ENCODE measurements at places on chromosomes 7 and 10.

- no peak for DNase-seq
Measured at GRCh38 chr10:128147669-128148068, 21.4 kb upstream of the MKI67 start.

DNA sequence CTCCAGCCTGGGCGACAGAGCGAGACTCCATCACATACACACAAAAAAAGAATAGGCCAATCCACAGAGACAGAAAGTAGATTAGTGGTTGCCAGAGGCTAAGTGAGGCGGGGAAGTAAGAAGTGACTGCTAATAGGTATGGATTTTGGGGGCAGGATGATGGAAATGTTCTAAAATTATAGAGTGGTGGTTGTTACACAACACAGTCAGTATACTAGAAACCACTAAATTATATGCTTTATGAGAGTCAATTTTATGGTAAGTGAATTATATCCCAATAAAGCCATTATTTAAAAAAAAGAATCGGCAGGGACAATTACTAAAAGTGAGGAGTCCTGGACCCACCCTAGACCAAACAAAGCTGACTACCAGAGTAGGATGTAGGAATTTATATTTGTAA is 24.3 kb downstream of the DENND2A start:
- DNase-seq, result no peak

DNA sequence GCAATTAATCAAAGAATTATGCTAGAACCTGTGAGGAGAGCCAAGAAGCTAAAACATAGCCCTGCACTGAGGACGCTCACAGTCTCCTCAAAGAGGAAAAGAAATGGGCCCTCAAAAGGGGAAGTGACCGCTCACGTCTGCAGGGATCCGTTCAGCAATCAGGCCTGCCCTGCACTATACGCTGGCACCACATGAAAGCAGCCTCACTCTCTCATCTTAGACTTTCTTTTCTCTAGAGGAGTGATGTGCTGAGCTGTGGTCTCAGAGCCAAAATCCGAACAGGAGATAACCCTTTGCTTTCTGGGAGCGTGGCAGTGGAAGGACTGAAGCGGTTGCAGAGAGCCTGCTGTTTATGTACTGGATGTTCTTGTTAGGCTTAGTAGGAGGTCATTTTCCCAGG is 6.3 kb upstream of the IL2RA start:
- DNase-seq, result no peak

- no peak for DNase-seq
Measured at GRCh38 chr7:43791665-43792064, 33.2 kb downstream of the BLVRA start.

DNA sequence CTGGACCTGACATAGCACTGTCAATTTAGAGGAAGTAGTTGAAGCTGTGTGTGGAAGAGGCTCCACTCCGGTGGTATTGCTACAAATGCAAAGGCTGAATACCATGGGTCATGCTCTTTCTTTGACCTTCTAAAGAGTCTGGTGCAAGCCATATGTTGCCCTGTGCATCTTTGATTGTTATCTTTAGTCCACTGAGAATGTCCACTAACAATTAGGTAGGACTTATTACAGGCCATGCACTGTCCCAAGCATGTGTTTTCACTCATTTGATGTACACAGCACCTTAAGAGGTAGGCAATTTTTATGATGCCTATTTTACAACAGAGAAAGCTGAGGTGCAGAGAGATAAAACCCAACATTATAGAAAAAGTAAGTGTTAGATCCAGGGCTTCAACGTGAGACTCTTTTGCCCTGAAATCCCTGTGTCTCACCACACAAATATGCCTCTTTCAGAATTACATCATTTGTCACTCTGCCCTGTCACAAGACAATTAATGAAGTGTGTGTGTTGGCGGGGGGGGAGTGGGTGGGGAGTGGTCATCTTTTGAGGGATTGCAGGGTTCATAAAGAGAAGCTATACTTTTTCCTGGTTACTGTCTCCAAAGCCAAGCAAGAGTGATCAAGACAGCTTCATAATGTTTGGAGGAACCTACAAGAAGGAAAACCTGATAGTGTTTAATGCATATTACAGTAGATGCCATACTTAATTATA is 637.6 kb upstream of the IGFBP3 start:
- DNase-seq, result no peak

- no peak for DNase-seq
Measured at GRCh38 chr7:3075441-3075840, 31.8 kb upstream of the CARD11 start.

GRCh38 chr7:129702316-129702715 is 90.8 kb downstream of the NRF1 start:
- no peak for DNase-seq

- no peak for DNase-seq
Measured at GRCh38 chr7:73565675-73566340, 8.3 kb upstream of the BCL7B start.

DNA sequence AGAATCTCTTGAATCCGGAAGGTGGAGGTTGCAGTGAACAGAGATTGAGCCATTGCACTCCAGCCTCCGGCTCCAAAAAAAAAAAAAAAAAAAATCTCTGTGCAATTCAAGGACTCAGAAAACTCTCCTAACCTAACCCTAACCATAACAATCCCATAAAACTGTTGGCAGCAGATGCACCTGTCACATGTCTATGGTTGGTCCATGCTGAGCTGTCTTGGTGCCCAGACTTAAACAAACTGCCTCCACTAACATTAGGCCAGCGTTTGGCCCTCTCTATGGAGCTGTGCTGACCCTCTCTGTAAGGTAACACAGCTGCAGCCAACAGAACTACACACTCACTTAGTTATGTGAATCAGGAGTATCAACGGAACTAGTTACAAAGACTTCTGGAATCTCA is 132.5 kb upstream of the PTER start:
- no peak for DNase-seq

GRCh38 chr10:72170263-72170662 is 45.5 kb upstream of the ANAPC16 start:
- DNase-seq, result no peak

GRCh38 chr7:139918480-139918879 is 89.4 kb downstream of the TBXAS1 start:
- no peak for DNase-seq

- no peak for DNase-seq
Measured at GRCh38 chr10:46293228-46293627, 6.4 kb downstream of the ANTXRL start.

DNA sequence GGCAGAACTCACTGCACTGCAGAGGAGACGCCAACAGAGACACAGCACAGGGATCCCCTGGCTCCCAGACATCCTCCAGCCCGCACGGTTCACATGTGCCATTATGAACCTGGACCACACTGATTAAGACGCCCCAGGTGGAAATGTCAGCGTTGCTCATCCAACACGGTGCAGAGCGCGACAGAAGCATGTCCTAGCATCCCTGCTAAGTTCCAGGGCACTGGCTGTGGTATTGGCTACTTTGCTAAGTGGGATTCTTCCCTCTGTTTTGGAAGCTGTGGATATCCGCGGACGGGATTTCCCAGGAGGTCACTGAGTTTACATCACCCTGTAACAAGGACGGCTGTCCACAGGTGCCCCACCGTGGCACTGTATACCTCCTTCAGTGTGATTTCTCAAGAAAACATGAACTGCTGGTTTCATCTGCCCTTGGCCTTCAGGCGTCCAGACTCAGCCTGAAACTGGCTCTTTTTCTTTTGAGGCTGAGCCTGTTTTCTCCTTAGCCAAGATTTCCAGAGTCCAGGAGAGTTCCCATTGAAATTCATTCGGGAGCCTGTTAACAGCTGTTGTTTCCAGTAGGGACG is 324.0 kb downstream of the WDR37 start:
- no peak for DNase-seq

- DNase-seq, result no peak
Measured at GRCh38 chr7:28157076-28157745, 23.4 kb downstream of the JAZF1 start.

DNA sequence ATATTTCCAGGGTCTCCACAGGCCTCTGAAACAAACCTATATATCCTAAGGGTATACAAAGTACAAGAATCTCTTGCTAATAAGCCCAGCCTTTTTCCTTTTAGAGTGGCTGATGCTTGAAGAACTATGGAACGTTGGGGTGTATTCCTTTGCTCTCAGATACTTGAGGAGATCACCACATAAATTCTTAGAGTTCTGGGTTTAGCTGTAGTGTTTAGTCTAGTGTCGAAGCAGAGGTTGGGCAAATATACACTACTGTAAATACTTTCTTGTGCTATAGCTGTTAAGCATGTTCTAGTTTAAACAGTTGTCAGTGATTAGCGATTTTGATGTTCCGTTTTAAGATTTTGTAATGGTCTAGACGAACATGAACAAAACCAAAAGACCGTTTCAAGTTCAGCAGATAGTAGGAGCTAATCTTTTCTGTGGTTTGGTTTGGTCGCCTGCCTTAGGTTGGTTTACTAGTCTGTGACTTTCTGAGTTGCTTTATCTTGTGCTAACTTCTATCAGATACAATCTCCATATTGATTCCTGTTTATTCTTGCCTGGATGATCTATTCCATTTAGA is 229.6 kb downstream of the NSUN6 start:
- no peak for DNase-seq

GRCh38 chr7:127873715-127874636 is 157.3 kb downstream of the LRRC4 start:
- DNase-seq, result no peak

DNA sequence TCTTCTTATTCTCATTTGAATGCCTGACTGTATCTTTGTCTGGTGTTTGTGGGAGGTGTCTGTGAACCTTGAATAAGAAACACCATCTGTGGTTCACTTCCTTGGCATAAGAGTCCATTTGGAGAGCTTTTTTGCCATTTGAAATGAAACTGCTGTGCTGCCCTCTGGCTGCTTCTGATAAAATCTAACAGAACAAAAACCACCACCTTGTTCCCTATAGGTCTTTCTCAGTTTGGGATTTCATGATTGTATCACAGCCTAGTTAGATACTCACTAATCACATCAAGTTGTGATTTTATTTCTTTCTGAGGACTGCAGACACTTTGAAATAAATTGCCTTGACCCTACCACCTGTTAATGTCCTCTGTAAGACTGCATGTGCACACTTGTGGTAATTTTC is 102.7 kb upstream of the FAM13C start:
- DNase-seq, result no peak

- no peak for DNase-seq
Measured at GRCh38 chr10:132549371-132549770, 11.8 kb downstream of the INPP5A start.

DNA sequence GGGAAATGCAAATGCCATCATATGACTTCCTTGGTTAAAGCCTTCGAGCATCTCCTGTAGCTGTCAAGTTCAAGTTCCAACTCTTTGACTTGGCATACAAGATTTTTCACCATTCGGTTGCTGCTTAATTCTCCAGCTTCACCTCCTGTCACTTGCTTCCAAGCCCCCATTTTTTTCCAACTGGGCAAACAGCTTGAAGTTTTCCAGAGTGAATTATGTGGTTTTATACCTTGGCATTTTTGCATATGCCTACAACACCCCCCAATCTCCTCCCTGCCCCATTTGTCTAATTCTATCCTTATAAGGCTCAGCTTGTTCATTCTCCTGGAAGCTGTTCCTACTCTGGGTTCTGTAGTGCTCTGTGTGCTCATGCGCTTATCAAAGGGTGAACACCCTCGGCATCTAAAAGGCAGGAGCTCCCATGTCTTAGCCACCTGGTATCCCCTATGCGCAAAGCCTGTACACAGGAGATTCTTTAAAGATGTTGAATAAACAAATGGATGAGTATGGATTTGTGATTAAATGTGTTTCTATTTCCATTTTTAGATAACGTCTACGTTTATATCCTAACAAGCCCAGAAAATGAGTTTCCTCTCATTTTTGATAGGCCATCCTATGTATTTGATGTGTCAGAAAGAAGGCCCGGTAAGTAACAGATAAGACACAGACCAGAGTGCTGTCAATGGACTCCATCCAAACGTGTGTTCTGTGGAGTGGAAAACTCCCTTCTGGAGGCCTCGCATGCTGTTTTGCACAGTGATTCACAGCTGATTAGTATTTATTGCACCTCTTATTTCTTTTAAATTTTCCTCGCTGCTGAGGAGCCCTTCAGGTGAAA is 52.5 kb downstream of the CDHR3 start:
- no peak for DNase-seq

DNA sequence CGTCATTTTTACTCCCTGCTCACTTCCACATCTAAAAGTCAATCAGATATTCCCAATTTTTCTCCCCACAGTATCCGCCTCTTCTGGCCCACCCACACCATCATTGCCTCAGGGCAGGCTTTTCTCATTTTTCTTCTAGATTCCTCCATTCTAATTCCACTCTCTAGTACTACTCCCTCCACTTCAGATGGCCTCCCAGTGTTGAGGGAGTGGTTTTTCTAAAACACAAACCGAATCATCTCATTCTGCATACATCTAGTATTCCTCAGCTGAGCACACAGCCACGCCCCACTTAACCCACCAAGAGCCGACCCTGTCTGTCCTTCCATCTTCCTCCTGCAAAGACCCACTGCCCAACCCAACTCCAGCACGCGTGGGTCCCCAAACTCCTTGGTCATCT is 314.9 kb upstream of the NPVF start:
- no peak for DNase-seq

- no peak for DNase-seq
Measured at GRCh38 chr10:100553929-100554328, 18.2 kb downstream of the HIF1AN start.

- DNase-seq, result no peak
Measured at GRCh38 chr7:27239387-27240014, 3.1 kb upstream of the EVX1 start.

- DNase-seq, result no peak
Measured at GRCh38 chr7:80334196-80334595, 177.7 kb downstream of the GNAT3 start.

GRCh38 chr10:114024876-114025610 is 18.6 kb upstream of the ADRB1 start:
- no peak for DNase-seq

GRCh38 chr7:24979470-24979862 is 512 bp downstream of the OSBPL3 start:
- DNase-seq, result peak; percentile 55

- no peak for DNase-seq
Measured at GRCh38 chr7:93212881-93213280, 13.4 kb downstream of the HEPACAM2 start.

DNA sequence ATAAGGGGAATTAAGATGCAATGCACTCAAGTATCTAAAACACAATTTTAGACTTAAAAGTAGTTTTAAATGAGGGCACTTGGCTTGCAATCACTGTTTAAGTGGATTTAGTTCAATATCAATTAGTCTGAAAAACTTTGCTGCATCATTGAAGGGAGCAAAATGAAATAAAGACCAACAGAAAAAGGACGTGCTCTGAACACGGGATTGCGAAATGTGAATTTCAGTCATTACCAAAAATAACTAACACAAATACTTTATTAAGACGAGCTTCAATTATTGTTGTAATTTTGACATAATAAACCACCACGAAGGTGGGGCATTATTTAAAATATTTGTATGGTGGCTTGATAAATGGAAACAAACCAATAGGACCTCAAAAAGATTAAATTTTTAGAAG is 361.8 kb upstream of the GALNT17 start:
- DNase-seq, result no peak

- DNase-seq, result no peak
Measured at GRCh38 chr7:112819536-112819935, 29.3 kb upstream of the TMEM168 start.

DNA sequence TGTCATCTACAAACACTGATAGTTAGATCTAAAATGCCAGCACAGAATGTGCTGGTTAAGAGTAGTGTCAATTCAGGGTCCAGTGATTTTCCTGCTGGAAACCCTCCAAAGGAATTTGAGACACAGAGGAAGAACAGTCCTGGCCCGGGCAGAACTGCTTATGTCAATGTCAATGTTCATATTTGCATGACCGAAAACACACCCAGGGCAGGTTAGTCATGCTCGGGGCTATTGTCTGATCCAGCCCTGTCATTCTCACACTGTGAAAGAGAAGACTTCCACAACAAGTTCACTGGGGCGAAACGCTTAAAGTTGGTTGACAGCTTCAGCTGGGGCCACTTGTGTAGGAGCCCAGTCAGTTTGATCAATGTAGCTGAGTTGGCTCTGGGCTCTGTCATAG is 139.3 kb downstream of the C1GALT1 start:
- no peak for DNase-seq

All from activated T-cell treated with anti-CD3 and anti-CD28 coated beads for 4 hours (primary cell).